Gastroesophageal sphincter (tissue), 4 donors: ENCODE measurements at places on chromosomes 1 and 21.

- ATAC-seq, result no peak
Measured at GRCh38 chr1:104671684-104672353, 922.1 kb downstream of the AMY1C start.

- no peak for ATAC-seq
Measured at GRCh38 chr1:82000221-82000620, 199.5 kb downstream of the ADGRL2 start.

DNA sequence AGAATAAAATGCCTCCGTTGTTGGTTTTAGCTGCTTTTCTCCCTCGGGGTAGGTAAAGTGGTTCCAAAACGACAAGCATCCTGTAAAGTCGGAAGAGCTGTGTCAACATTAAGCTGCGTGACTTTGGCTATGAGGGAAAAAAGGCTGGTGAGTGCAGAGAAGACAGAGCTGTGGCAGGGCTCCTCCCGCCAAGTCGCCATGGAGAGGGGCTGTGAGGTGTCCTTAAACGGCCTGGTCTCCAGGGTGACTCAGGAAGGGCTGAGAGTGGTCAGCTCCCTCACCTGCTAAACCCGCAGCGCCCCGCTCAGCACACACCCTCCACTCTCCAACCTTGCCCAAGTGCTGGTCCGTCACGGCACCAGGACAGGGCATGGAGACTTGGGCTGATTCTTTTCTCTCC lies 91.6 kb upstream of the SAMD11 start:
- ATAC-seq, result no peak

GRCh38 chr1:151508833-151509232 lies 2.4 kb upstream of the CGN start:
- ATAC-seq, result no peak

DNA sequence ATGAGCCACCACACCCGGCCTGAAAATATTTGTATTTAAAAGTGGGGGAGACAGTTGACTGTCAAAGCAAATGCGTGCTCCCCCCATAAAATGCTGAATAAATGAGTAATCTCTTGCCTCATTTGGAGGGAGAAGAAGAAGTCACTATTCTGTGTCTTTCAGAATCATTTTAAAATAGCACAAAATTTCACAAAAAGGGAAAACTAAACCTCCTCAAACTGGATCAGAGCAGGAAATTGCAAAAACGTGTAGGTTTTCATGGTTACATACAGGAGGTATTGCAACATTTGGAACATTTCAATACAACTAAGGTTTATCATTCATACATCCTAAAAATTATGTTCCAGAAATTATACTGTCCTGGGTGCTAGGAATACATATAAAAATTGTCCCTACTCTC lies 13.6 kb downstream of the MTF1 start:
- no peak for ATAC-seq

DNA sequence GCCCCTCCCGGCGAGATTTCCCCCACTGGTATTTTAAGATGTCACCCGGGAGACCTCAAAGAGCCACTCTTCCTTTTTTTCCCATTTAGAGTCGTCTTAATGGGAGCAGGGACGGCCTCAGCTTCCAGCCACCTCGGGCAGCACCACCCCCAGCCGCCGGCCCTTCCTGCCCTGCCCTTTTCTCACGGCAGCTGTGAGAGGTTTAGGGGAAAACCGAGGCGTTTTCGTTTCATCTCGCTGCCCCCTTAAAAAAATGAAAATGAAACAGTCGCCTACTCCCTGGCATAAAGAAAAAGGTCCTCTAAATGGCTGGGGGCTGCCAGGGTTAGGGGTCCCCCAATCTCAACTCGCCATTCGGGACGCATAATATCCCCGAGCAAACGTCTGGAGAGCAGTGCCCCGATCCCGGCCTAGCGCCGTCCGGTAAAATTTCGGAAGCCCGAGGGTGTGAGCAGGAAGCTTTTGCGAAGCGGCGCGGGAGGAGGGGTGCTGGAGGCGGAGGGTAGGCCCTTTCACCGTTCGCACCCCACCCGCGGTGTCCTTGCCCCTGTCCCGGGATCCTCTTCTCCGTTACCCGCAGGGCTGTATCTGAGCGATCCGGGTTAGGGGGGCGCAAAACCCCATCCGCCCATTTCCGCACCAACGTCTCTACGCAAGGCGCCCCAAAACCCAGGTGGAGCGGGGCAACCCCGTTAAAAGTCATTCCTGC lies 1.2 kb downstream of the RUNX3 start:
- ATAC-seq, result no peak
